ENCODE measurements at places on chromosomes 6 and 20. TPM values are rescaled to one million over a fixed set of nuclear protein-coding genes. Genes with fewer than 3 reads are reported as not detected.

DNA sequence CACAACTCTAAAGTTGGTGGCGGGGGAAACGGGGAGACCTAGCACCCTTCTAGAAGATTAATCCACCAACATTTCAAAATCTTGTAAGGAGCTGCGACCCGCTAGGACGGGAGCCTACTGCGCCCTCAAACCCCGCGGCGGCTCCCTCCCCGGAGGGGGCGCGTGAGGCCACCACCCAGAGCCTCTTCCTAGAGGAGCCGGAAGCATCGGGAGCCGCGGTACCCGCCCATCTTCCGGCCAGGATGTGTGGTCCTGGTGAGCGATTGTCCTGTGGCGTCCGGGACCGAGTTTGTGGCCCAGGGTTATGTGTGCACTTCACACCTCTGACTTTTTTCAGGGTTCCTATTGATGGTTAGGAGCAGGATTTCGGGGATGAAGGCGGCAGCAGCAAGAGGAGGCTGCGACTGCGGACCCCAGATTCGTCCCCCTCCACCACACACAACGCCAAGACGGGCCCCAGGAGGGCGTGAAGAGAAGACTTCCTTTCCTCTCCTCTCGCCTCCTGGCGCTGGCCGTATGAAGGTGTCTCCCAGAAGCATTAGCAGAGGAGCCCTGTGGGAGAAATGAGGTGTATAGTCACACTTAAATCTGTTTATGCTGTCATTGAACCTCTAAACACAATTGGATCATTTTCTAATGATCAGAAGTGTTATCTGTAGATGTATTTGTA lies 10.7 kb downstream of the ZNF165 start:
- DNase-seq = peak; percentile 48

Gene HLA-F
- total RNA-seq = 0.43 TPM

DNA sequence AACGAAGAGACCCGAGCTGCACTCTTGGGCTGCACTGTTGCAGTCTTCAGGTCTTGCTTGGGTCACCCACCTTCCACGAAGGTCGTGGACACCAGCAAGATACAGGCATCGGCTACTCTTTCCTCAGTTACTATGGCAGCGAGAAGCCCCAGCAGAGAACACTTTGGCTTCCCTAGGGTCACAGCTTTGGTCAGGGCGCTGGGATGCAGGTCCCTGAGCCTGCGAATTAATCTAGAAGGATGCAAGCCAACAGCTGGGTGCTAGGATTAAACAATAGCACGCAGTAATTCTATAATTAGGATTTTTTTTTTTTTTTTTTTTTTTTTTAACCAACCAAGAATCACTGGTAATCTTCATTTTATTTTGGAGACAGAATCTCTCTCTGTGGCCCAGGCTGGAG lies 2.1 kb downstream of the KHDC3L start:
- no peak for DNase-seq

DNA sequence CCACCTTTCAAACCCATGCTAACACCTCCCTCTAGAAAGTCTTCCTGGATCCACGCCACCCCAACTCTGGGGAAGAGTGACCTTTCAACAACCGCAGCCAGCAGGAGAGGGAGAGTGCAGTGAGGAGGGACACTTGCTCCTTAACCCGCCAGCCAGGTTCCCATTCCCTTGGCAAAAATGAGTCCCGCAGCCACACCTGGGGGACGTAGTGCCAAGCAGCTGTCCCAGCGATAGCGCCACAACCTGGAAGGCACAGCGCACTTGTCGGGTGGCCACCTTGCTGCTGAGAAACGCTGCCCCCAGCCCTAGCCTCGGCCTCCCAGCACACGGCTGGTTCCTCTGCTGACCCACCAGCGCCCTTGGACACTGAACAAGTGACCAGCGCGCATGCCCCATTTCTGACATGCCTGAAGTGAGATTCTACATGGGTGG lies 119.3 kb downstream of the JPH2 start:
- no peak for DNase-seq

GRCh38 chr6:144879436-144879835 lies 594.3 kb downstream of the UTRN start:
- no peak for DNase-seq

Gene AIF1
- not detected for total RNA-seq

DNA sequence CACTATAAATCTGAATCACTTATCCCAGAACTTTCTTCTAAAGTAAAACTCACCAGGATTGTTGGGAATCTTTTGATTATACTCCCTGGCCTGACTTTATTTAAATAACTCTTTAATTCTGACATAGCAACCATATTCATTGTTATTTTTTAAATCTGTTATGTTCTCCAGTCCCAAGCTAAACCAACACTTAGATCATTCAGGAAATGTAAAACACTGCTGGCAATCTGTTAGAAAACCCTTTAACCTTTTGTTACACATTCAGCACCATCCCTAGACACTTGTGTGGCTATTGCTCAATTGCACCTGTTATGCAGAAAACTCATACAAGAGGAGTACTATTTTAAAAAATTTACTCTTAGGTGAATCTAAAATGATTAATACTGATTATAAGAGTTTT lies 101.8 kb upstream of the NHSL1 start:
- peak; percentile 51 for DNase-seq
